ENCODE measurements at places on chromosomes 6 and 20.

DNA sequence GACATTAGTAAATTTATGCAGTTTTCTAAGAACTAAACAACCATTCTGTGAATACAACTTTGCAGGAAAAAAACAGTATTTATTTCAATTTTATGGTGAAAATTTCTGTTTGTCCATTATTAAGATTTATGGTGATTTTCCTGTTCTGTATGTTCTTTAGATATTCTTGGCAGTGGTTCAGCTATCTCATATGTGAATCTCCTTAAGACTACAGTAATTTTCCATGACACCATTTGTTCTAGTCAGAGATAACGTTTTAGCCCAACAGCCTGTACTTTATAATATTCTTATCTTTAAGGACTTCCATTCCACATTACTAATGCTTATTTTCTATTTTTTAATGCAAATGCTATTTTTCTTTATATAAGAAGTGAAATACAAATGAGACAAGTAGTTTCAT is 504.0 kb downstream of the RFPL4B start:
- no peak for DNase-seq

DNA sequence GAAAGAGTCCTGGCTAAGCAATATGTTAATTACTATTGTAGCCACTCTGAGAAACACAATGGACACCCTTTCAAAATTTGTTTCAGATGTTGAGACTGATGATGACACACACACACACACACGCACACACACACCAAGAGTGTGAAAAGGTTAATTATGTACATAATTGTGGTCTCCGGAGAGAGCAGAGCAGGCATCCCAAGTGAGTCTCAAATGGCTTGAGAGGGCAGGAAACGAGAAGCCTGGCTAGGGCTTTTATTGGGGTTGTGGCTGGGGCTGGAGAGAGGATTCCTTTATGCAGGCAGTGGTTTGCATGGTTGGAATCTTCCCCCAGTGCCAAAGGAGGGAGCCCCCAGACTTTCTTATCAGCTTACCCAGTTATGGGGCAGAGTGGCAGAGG is 38.2 kb upstream of the NKX2-4 start:
- no peak for DNase-seq

GRCh38 chr20:4507288-4507719 is 214.4 kb upstream of the PRND start:
- no peak for DNase-seq

DNA sequence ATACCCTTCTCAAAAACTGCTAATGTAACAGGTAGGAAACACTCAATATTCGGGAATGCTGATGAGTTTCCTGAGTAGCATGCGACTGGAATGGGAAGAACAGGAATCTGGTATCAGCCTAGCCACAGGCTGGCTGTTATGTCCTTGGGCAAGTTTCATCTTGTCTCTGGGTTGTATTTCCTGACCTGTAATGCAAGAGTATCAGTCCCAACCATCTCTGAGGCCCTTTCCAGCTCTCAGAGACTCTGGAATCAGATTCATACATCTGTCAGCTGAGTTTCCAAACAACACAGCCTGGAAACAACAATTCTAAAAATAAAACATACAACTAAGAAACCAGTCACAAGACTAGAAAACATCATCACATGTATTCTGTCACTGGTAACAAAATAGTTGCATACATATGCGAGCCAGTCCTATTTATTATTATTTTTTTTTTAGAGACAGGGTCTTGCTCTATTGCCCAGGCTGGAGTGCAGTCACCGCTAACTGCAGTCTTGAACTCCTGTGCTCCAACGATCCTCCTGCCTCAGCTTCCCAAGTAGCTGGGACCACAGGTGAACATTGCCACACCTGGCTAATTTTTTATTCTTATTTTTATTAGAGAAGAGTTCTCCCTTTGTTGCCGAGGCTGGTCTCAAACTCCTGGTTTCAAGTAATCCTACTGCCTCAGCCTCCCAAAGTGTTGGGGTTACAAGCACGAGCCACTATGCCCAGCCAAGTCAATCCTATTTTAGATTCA is 16.7 kb upstream of the TFAP2A start:
- DNase-seq: no peak

- no peak for DNase-seq
Observed at GRCh38 chr6:3962291-3963280, 113.4 kb downstream of the FAM50B start.

- peak; percentile 93 for DNase-seq
Observed at GRCh38 chr6:28586962-28587745, 61.5 kb downstream of the GPX5 start.

- no peak for DNase-seq
Observed at GRCh38 chr6:163162007-163162873, 252.3 kb upstream of the QKI start.

Data from retina (tissue), 1 donor.